SW 1271 (cell line): ENCODE measurements at places on chromosomes 6 and 20.

GRCh38 chr6:136063096-136063495 lies 187.0 kb downstream of the MTFR2 start:
- no peak for DNase-seq

GRCh38 chr6:137849181-137849980 lies 17.7 kb upstream of the TNFAIP3 start:
- no peak for DNase-seq

DNA sequence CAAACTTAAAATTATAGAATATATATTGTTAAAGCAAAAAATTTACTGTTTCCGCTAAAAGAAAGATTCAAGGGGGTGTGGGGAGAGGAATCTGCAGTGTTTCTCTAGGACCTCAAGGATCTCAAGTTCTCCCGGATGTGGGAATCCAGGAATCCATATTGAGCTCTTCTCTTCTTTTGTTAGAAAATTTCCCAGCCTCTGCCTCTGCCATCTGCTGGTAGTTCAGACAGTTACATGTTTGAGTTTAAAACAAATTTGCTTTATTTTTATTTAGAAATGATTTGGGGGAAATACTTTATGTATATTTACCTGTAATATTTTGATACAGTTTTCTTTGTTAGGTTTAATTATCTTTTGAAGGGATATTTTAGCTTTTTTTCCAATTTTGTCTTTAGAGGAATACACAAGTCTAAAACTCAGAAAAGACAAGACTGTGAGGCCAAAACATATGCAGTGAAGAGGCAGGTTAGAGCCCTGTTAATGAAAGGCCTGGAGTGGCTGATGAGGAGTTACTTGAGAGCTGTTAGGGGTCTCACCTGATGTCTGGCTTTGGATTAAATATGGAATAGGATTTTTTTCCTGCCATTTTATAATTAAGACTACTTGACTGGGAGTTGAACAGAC lies 268.8 kb downstream of the ARID1B start:
- peak; percentile 67 for DNase-seq

- no peak for DNase-seq
Observed at GRCh38 chr6:17207281-17207680, 73.9 kb upstream of the RBM24 start.

DNA sequence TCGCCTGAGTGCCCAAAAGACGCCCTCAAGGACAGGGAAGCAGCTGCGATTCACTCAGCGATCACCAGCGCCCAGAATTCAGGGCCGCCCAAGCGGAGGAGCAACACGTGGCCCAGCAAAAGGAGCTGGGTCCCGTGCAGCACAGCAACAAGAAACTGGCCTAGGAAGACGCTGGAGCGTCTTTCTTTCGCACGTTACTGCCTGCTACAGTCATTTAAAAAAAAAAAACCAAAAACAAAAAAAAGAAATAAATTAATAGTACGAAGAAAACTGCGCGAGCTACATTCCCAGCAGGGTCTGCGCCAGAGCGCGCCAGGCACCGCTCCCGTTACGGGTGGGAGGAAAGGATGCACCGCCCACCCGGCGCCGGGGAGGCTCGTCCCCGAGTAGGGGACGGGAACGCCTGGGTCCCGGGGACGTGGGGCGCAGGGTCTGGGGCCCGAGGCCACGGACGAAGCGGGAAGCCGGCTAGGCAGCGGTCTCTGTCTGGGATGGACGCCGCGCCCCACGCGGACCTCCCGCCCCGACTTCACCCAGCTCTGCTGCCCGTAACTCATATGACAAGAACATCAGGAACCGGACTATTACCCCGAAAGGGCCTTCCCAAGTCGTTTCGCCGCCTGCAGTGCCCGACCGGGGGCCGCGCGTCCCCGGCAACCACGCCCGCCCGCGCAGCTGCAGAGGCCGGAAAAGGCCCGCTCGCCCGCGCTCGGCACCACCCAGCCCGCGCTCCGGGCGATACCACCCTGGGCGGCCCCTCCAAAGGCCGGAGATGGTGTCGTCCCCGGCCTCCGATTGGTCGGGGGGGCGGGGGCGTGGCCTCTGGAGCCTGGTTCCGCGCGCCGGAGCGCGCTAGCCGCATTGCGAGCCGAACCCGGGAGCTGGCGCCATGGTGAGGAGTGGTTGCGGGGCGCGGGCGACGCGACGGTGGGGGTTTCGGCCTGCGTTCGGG lies at the start of gene NOP56:
TSS of gene NOP56 (plus strand) at position 861 of the 952 bp plus-strand sequence. CDS start at position 890, 29 bp downstream.
- peak; percentile 86 for DNase-seq

GRCh38 chr20:16661756-16662155 lies 68.1 kb upstream of the SNRPB2 start:
- no peak for DNase-seq

- no peak for DNase-seq
Observed at GRCh38 chr6:53691252-53691651, 25.7 kb upstream of the KLHL31 start.

DNA sequence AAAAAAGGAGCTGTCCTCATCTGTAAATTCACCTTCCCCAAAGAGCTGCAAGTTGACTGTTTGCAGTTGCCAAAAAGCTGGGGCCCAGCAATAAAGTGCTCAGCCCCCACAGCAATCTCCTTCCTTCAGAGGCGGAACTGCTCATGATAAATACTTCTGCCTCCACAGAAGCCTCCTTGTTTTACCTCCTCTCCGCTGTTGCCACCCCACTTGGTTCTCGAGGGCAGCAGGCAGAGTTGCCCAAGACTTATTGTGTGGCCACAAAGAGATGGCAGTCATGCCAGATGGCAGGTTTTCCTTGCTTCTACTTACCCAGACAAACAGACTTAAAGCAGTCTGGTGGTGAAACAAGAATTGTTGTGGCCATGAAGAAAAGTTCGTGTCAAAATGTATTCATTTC lies 66.3 kb downstream of the SLX4IP start:
- no peak for DNase-seq
